ENCODE measurements at places on chromosomes 13 and 19.

DNA sequence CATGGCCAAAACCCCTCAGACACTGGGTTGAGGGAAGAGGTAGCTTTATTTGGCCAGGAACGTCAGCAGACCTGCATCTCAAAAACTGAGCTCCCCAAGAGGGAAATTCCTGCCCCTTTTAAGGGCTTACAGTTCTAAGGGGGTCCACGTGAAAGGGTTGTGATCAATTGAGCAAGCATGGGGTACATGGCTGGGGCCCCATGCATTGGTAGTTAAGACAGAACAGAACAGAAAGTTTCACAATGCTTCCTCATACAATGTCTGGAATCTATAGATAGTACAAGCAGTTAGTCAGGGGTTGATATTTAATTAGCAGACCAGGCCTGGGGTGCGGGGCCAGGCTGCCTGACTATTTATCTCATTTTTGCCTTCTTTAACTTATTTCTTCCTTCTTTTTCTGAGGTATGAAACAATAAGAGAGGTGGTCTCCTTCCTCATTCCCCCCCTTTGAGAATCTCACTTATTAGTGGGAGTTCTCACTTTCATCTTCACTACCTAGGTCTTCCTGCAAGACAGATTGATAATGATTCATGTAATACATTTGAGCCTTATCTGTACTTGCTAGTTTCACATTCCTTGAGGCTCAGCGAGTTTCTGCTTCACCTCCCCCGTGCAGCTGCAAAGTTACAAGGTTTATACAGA lies 84.8 kb downstream of the SLC25A15 start:
- DNase-seq: no peak

DNA sequence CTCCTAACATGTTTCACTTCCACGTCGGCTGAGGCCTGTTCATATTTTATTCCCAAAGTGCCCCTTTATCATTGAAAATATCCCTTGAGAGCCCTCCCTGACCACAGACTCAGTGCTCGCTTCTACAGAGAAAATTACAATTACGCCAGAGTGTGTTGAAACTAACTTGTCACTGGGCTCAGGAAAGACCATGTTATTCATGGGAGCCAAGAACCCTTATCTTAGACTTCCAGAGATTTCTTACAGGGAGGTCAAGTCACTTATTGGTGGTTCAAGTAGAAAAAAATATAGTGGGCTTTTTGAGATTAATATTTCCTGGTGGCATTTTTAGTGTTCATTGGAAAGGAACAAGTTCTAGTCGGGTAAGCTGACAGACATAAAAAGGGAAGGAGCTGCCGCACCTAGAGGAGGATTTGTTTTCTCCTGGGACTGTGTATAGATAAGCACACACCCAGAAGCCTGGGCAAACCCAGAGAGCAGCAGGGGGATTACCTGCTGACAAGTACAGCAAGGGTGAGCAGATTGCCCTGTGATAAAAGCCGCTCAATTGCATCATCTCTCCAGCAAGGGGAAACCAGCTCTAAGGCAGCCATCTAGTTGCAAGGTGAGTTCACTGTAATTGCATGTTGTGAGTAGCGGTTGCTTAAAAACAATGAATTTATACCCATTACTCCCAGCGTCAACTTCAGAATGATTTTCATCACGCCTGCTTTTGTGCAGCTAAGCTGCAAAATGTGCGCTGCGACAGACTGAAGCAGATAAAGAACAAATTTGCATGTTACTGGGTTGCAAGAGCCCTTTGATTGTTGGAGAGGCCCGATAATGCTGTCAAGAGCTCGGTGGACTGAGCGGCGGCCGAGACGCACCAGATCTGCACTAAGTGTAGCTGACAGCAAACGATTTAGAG lies 46.2 kb downstream of the DCT start:
- no peak for DNase-seq

- DNase-seq: no peak
These were observed 42.7 kb upstream of the MIR17HG start for GRCh38 chr13:91304741-91305140.

GRCh38 chr19:1067341-1067957 lies 482 bp downstream of the ARHGAP45 start:
- DNase-seq: no peak

GRCh38 chr19:57321116-57321515 lies 844 bp downstream of the ZNF543 start:
- no peak for DNase-seq

DNA sequence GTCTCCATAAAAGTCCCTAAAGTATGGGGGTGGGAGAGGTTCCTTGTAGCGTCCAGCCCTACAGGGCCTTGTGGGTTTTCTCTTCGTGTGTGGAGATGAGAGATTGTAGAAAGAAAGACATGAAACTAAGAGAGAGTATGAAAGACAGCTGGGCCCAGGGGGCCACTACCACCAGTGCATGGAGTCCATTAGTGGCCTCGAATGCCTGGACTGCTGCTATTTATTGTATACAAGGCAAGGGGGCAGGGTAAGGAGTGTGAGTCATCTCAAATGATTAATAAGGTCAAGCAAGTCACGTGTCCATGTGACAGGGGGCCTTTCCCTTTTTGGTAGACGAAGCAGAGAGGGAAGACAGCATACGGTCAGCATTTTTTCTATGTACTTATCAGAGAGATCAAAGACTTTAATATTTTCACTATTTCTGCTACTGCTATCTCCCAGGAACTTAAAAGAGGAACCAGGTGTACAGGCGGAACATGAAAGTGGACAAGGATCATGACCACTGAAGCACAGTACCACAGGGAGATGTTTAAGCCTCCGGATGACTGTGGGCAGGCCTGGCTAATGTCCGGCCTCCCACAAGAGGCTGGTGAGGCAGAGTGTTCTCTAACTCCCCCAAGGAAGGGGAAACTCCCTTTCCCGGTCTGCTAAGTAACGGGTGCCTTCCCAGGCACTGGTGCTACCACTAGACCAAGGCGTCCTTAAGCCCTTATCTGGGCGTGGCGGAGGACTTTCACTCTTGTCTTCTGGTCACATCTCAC lies 25.5 kb downstream of the FGF21 start:
- DNase-seq: no peak

DNA sequence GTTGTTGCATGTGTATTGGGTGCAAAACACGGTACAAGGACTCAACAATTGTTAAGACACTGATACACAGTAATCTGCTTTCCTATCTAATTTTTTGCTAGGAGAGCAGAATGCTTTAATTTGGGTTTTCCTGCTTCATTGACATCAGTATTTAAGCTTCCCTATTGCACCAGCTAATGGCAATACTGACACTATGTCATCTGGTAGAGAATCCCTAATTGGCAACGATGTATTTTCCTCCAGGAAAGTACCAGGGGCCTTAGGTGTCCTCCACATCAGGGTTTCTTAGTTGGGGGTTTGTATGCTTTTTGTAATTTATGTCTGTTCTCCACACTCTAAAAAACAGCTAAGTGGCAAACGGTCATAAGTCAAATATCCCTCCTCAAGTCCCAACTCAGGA lies 76.5 kb upstream of the FRY start:
- DNase-seq: no peak

DNA sequence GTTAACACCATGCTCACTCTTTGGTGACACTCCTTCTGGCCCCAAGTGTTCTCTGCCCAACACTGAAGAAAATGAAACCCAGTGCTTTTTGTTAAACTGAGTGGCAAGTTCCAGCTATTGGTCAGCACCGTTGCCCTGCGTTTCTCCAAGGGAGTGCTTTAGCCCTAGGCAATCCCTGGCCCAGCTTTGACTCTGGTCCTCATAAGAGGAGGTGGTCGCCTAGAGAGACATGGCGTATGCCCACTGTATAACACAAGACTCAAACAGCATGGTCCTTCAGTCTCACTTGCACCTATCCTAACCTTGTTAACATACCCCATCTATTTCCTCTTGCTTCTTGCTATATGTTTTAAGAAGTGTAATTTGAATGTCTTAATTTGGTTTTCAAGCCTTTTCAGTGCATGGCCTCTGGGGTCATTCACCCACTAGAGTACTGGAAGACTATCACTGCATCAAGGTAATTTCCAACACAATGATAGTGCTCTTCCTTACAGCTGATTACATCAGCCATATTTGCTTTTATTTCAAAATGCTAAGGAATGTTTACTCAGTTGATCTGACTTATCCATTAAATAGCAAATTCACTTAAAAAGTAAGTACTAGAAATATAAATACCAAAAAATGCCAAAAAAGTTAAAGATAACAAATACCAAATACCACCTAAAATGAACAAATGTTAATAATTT lies 190.5 kb upstream of the SOX21 start:
- DNase-seq: no peak

GRCh38 chr19:38387550-38388348 lies at the start of gene GGN:
TSS of gene GGN (minus strand) at chr19:38388034. CDS start at chr19:38387261, 773 bp downstream.
- DNase-seq: peak; percentile 74

DNA sequence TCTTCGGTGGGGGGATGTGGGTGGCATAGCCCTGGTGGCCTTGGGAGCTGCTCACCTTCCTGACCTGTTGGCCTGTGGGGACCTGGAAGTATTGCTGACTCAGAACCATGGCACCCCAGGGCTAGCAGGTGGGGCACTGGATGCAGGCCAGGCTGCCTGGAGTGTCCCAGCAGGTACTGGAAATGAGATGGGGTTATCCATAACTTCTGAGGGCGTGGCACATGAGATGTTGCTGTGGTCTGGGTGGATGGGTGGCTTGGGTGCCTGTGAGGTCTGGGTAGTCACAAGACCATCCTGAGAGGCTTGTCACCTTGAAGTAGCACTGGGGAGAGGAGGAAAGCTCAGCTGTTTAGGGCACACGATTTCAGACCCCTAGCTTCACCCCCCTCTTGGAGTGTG lies 636 bp upstream of the RNF225 start:
- no peak for DNase-seq
